ENCODE measurements at places on chromosomes 16 and 17.

- no peak for DNase-seq
These were observed 1230.3 kb upstream of the GOT2 start for GRCh38 chr16:59964232-59964924.

GRCh38 chr16:66473654-66474519 is 46.8 kb downstream of the BEAN1 start:
- DNase-seq, result no peak

GRCh38 chr16:88810912-88811768 is 588 bp downstream of the APRT start:
- DNase-seq, result peak; percentile 73

DNA sequence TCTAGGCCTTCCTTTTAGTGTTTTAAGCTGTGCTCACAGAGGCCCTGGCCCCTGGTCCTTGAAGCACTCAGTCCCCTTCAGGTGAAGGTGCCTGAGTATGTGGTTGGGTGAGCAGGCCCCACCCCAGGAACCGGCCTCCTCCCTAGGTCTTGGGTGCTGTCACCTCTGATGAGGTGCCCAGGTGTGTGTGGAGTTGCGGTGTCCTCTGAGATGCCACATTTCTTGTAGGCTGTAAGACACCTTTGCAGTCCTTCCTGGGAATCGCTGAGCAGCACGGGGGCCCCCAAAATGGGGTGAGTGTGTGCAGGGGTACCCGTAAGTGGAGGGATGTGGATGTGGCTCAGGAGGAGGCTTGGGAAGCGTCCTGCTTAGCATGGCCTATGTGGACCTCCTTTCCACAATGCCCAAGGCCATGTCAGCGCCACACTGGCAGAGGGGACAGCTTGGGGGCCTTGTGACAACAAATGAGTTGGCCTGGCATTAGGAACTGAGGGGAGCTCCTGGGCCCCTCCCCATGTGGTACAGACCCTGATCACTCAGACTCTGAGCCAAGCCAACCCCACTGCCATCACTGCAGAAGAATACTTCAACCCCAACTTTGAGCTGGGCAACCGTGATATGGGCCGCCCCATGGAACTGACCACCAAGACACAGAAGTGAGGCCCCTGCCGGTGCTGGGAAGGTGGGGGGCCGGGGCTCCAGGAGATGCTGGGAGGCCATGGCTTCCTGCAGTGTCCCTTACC is 11.2 kb downstream of the CORO6 start:
- DNase-seq, result no peak

GRCh38 chr17:48618256-48618896 is 3.3 kb upstream of the HOXB8 start:
- DNase-seq, result peak; percentile 86

- no peak for DNase-seq
These were observed 279.0 kb downstream of the PMP22 start for GRCh38 chr17:14986127-14986526.

DNA sequence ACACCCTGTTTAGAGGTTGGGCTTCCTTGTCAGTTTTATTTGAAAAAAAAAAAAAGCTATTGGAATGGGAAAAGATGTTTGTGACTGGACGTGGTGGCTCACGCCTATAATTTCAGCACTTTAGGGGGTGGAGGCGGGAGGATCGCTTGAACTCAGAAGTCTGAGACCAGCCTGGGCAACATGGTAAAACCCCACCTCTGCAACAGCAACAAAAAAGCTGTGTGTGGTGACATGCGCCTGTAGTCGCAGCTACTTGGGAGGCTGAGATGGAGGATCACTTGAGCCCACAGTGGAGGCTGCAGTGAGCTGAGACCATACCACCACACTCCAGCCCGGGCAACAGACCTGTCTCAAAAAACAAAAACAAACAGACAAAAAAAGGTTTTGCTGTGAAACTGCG is 66.1 kb upstream of the SIAH1 start:
- no peak for DNase-seq

GRCh38 chr16:86773354-86773715 is 195.0 kb downstream of the FOXL1 start:
- no peak for DNase-seq

DNA sequence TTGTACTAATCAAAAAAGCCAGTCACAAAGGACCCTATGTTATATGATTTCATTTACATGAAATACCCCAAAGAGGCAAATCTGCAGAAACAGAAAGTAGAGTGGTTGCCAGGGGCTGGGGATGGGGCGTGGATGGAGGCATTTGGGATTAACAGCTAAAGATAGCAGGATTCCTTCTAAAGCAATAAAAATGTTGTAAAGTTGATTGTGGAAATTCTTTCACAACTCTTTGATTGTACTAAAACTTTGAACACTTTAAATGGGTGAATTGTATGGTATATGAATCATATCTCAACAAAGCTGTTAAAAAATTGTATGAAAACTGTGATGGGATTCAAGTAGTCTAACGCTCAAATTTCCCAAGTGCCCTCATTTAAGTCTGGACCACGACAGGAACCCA is 630.8 kb downstream of the MAF start:
- DNase-seq, result no peak

DNA sequence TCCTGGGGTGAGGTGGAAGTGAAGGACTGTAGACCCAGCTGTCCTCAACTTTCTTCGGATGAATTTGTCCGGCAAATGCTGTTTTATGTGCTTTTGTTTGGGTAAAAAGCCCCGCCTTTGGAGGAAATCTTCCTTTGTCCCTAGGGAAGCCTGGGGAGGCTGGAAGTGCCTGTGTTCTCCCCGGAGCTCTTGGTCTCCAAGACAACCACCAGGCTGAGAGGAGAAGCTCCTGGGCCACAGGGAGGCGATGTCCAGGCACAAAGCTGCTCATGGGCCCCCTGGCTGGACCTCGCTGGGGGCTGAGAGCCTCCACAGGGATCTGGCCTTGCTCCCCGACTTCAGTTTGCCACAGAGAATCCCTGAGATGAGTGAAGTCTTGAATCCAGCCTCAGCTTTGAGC is 293.1 kb upstream of the N4BP1 start:
- no peak for DNase-seq

DNA sequence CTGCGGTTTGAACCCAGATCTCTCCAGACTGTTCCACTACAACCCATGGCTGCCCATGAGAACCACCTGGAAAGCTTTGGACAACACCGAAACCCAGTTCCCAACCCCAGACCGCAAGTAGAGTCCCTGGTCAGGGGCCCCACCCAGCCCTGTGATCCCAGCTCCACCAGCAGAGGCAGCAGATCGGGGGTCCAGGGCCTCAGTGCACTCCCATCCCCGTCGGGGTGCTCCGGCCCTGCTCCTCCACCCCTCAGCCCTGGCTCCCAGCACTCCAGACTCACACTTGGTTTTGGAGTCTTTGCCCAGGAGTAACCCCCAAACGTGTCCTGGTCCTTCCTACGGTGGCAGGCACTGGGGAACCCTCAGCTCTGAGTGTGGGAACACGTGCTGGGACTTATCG is 20.7 kb upstream of the OSGIN1 start:
- no peak for DNase-seq

DNA sequence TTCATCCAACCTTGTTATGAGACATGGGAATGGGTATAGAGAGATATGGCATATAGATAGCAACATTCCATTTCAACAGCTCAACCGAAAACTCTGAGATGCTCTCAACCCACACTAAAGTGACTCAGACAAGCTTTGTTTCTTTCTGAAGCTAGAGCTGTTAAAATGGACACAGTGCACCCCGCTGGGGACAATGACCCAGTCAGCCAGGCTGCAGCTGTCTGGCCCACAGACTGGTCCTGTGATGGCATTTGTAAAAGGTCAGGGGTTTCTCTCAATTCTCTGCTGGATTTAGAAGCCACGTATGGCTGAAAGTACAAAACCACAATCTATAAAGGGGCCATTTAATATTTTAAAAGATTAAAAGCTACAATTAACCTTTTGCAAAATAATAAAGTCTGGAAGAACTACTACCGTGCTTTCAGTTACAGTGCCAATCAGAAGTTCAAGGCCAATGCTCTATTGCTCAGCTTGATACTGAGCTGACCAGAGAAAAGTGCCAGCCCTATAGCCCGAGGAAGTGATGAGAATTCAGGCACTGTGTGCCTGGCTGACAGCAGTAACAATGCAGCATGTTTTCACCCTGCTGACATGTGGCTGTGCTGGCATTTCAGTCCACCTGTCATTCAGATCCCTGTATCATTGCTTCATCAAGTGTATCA is 60.2 kb downstream of the TEX2 start:
- DNase-seq, result no peak

DNA sequence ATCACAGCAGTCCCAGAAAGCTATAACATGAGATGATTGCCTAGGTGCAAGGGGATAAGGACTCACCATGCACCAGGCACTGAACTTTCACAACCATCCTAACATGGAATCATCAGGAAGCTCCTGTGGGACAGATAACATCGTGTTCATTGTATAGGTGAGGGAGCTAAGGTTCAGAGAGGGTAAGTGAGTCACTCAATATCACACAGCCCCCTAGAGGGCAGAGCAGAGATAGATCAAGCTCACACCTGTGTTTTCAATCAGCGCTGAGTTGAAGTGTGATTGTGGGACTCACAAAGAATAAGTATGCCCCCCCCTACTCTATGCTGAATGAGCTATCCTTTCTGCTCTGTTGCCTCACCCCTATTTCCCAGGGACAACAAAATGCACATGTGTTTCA is 377.7 kb upstream of the ERCC4 start:
- no peak for DNase-seq
